ENCODE measurements at places on chromosomes 13 and 19.

DNA sequence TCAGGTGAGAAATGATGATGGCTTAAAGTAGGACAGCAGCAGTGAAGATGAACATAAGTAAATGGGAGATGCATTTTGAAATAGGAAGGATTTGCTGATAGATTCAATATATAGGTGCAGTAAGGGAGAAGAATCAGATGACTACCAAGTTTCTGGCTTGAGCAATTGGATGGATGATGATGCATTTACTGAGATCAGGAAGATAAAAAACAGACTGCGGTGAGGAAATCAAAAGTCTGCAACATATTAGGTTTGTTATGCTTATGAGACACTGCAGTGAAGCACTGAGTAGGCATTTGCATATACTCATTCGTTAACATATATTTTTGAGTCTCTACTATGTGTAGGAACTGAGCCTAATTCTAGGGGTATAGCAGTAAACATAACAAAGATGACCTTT lies 184.2 kb downstream of the LACC1 start:
- DNase-seq = no peak

- DNase-seq = peak; percentile 74
These were observed 5.7 kb downstream of the FGF9 start for GRCh38 chr13:21676611-21677021.

GRCh38 chr19:13892870-13893269 lies 13.0 kb downstream of the BRME1 start:
- no peak for DNase-seq

GRCh38 chr13:99122171-99122570 lies 78.5 kb upstream of the UBAC2 start:
- no peak for DNase-seq

GRCh38 chr19:15282311-15282705 lies 50.0 kb downstream of the BRD4 start:
- no peak for DNase-seq

GRCh38 chr19:38978326-38978689 lies 2.8 kb upstream of the FBXO17 start:
- no peak for DNase-seq

- DNase-seq = no peak
These were observed 31.4 kb upstream of the MPHOSPH8 start for GRCh38 chr13:19601749-19602725.

- no peak for DNase-seq
These were observed 21.8 kb downstream of the POLR1D start for GRCh38 chr13:27643334-27644132.

DNA sequence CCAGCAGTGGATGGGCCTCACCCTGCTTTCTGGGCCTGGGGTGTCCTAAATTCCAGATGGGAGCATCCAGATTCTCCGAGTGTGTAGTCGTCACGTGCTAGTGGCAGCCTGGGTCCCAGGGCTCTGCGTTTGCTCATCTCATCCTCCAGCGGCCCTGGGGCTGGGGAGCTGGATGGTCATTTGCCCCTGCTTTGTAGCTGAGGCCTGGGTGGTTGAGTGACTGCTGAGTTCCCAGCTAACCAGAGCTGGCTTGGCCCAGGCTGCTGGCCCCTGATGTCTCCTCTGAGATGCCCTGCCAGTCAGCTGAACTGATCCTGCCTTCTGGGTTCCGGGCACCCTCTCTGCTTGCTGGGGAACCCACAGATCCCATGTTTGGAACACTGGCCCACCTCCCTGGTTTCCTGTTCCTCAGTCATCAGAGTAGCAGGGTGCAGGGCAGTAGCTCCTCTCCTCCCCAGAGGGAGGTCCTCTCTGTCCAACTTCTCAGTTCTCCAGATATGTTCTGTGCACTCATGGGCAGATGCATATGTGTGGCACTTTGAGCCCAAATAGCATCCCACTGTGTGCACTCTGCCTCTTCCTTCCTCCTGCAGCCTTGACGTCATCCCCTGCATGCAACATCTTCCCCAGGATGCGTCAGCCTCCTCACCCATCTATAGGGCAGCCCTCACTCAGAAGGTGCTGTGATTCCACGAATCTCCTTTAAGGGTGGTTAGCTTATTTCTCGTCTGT lies 22.4 kb upstream of the CRTC1 start:
- DNase-seq = no peak

DNA sequence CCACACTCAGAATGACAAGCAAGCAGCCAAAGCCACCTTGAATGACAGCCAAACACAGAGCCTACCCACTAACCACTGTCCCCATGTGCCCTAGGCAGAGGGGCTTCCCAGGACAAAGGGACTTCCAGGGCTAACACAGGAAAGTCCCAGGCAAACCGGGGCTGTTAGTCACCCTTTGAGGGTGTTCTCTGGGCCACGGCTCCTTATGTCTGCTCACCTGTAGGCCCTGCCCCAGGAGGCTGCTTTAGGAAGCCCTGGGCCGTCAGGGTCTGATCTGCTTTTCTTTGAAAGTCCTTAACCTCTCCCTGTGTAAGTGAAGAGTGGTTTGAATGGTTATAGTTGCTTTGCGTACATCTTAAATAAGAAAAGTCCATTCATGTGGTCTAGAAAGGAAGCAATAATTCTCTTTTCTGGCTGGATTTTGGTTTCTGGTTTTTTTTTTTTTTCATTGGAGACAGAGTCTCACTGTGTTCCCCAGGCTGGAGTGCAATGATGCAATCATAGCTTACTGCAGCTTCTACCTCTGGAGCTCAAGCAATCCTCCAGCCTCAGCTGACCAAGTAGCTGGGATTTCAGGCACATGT lies 161.4 kb downstream of the EFNB2 start:
- no peak for DNase-seq

DNA sequence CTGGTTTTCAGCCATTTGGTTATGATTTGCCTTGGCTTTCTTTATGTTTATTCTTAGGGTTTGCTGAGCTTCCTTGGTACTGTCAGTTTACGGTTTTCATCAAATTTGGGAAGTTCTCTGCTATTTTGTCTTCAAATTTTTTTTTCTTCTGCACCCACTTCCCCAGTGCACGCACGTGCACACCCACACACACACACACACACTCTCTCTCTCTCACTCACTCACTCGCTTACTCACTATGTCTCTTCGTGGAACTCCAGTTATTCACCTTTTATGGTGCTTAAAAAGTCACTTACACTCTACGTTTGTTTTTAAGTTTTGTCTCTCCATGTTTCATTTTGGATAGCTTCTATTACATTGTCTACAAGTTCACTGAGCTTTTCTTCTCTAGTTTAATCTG lies 7.1 kb downstream of the AKAP11 start:
- DNase-seq = no peak

- no peak for DNase-seq
These were observed 90.9 kb downstream of the NALCN start for GRCh38 chr13:101325423-101325822.

DNA sequence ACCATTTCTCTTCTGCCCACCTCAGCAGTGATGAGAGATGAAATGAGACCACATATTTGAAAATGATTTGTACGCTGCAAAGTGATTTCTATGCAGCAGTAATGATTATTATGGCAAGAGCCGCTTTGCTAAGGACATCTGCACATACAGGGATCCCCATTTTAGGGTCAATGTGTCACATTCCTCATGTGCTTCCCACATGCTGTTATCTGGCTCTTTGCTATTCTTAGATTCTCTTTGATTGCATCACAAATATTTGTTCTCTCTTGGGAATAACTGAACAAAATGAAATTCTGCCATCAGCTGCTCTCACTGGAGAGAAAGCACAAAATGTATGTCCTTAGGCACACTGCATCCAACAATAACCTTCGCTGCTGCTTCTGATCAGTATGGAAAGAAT lies 209.5 kb upstream of the IPO5 start:
- DNase-seq = no peak

Data from cerebellar nuclear complex (tissue), 1 donor.